ENCODE measurements at places on chromosomes 12 and 14.

DNA sequence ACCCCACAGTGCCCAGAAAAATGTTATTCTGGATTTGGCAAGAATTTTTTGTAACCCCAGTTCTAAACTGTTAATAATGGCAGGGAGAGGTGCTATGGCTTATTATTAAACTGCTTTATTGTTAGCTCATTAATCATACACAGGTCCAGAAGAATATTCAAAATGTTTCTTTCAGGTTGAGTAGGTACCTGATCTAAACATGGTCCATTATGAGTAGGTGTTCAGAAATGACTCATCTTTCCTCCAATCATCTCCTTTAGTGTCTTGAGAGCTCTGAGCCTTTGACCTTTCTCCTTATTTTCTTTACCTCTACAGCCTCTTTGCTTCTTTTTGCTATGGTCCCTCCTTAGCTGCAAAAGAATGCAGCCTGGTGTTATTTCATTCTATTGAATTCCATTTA lies 211.0 kb upstream of the GARIN6 start:
- no peak for DNase-seq

- DNase-seq = no peak
These were observed 264.9 kb downstream of the NAV3 start for GRCh38 chr12:78095623-78096022.

DNA sequence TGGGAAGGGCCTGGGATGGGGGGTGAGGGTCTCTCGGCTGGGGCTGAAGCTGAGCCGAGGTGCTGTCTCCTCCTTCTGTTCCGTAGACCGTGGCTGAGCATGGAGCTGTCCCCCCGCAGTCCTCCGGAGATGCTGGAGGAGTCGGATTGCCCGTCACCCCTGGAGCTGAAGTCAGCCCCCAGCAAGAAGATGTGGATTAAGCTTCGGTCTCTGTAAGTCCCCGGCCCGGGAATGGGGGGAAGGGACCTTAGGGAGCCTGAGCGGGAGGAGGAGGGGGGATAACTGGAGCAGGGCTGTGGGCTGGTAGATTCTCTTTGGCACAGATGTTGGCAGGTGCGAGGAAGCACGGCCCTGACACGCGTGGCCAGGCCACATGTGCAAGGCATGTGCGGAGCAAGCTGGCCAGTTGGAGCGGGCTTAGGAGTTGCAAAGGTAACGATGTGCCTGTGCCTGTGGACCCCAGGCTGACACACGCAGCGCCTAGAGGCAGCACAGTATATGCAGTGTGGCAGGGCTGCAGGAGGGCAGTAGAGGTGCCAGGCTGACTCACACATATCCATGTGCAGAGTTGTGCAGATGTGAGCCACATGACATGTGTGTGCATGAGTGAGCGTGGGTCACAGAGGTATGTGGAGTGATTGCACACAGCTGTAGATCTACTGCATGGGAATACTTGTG lies 512 bp downstream of the PDE1B start:
- no peak for DNase-seq

DNA sequence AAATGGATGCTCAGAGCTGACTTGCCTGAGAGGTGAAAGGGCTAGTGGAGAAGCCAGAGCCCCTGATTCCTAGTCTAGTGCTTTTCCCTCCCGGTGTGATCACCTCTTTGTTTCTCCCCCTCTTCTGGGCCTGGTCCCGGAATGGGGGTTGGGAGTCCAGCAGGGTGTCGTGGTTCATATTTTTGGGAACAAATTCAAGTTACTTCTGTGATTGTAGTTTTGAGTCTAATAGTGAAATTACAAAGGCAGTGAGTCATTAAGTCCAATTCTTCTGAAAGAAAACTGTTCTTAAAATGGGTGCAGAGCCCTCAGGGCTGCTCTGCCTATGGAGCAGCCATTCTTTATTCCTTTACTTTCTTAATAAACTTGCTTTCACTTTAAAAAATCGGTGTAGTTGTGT lies 7.6 kb downstream of the SUSD6 start:
- no peak for DNase-seq

DNA sequence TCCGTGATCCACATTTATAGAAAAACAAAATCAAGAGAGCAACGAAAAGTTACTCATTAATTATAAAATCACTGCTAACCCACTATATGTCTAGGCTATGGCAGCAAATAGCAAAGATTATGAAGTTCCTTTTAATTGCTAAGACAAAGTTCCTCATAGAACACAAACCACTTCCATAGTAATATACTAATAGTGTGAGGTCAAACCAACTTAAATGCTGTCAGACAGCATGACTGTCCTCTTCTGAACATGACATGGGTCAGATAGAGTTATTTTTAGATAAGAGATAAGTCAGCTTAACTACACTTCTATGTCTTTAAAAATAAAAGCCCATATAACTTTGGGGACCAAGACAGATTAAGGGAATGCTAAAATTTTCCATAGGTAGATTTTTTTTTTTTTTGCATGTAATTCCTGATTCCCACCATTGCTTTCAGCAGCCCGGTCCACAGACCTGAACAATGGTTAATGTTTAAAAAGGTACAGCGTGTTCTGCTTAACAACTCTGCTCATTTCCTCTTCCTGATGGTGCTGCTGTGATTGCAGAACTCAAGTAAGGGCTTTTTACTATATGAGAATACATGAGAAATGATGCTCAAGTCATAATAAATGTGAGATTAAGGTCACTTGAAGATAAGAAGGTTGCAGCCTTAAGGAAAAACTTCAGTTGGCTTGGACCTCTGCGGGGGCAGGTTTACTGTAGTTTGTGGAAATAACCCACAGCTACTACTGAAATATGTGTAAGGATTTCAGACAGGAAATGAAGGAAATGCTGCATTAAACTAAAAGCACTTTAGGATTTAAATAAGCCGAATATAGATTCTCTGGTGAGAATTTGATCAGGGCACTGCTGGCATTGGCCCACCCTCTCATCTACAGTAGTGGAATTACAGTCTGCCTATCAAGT lies 37.7 kb upstream of the DUSP6 start:
- DNase-seq = no peak

GRCh38 chr12:47281667-47282171 lies 202.0 kb upstream of the AMIGO2 start:
- no peak for DNase-seq

DNA sequence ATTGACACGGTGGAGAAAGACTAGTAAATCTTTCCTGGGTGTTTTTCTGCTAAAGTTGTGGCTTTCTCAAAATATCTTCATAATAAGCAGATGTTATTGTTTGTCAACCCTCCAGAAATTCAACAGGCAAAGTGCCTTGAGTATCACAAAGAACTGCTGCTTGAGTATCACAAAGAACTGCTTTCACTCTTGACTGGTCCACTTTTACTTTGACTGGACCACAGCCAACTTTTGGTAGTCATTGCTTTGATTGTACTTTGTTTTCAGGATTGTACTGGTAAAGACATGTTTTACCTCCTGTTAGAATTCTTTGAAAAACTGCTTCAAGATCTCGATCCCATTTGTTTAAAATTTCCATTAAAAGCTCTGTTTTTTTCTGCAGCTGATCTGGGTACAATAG lies 62.6 kb downstream of the PDZRN4 start:
- DNase-seq = no peak

DNA sequence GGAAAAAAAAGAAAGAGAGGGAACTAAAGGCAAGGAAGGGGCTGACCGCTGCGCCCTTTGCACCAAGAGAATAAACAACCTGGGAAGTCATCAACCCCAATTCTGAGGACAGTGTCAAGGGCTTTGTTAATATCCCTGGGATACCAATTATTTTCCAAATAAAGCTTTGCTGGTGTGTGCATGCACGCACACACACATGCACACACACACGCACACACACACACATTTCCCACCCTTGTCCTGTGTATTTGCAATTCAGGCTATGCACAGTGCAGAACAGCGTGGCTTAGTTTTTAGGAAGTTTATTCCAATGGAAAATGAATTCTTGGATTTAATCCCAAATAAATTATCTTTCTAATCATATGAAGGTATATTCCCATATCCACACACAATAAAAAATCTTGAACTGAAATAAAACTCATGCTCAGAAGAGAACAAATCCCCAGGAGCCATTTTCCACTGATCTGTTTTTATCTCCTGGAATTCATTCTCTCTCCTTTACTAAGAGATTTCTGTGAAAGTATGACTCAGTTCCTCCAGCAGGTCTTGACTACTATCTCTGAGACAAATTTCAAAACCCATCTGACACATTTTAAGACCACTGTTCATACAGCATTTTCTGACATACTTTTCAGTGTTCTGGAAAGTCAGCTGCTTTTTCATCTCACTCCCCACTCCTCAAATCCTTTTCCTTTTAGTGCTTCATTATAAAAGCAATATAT lies 334.4 kb upstream of the ATP2B1 start:
- no peak for DNase-seq

DNA sequence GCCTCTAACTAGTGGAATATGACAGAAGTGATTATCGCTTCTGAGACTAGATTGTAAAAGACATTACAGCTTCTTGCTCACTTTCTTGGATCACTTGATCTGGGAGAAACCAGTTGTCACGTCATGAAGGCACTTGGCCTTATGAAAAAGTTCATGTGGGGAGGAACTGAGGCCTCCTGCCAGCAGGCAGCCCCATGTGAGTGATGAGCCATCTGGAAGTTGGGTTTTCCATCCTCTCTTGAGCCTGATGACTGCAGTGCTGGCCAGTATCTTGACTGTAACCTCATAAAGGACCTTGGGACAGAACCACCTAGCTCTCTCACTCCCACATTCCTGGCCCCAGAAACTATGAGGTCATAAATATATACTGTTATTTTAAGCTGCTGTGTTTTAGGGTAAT lies 28.0 kb downstream of the TTLL5 start:
- no peak for DNase-seq

- no peak for DNase-seq
These were observed 10.2 kb downstream of the RCOR1 start for GRCh38 chr14:102602421-102603292.

DNA sequence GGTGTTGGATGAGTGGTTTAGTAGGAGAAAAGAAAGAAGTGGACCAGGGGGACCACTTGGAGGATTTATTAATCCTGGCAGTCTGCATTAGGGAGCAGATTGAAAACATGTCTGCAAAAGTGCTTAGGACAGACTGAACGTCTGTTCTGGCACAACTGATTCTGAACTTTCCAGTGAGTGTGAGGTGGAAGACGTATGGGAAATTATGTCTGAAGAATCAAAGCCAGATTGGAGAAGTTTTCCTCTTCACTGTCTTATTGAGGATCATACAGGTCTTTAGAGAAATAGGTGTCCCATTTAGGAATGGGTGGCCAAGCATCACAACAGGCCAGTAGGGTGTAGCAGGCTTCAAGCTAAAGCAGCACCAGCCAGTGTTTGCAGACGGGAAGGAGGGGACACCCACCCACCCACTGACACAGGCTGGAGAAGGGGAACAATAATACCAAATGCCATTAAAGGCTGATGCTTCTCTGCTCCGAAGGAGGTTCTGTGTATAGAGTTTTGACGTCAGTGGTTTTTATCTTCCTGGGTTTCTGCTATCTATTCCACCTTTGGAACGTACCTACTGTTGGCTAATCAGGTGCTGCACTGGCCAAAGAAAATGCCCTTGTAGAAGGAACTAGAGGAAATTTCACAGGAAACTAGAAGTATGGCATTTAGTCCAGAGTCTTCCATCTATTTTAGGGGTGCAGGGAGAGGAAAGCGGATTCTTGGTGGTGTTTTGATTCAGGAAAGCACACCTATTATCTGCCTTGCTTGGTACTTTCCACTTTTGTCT lies 1.8 kb downstream of the SRRM4 start:
- no peak for DNase-seq

DNA sequence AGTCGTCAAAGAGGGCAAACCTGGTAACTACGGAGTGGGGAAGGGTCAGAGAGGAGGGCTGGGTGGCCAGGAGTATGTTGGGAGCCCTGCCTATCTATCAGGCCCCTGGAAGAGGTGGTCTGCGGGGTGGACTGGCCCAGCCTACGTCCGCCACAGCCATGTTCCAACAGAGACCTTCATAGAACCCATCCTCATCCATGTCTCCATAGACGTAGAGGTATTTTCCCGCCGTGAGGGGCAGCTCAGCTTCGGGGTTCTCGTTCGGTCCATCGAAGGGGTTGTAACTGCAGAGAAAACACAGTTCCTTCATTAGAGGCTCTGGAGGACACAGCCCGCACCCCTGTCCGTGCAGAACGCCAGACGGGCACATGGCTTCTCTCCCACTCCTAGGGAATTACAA lies 107.3 kb downstream of the PIWIL1 start:
- DNase-seq = no peak

GRCh38 chr14:62307844-62308243 lies 545.6 kb downstream of the SNAPC1 start:
- no peak for DNase-seq

DNA sequence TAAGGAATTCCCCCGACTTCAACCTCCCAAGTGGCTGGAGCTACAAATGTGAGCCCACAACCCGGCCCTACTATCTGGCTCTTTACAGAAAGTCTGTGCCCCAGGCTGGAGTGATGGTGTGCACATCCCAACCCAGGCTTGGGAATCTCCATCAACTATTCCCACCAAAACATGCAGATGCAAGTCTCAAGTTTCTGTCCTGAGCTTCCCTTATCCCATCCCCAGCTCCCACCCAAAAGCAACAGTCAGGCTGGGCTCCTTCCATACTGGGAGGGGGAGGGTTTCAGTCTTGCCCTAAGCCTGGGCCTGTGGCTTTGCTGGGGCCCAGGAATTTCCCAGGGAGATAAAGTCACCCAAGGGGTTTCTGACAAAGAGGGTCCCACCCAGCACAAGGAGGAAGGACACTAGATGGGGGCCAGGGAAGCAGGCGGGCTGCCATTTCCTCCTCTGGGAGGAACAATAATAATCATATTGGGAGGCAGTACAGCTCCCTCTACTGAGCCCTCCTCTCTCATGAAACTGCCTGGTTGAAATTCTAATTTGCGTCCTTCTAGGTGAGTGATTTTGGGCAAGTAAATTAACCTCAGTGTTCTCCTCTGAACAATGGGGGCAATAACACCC lies 8.0 kb downstream of the SLC8B1 start:
- DNase-seq = no peak

GRCh38 chr12:1660304-1661187 lies 30.3 kb upstream of the ADIPOR2 start:
- DNase-seq = peak; percentile 64

- no peak for DNase-seq
These were observed 2.5 kb upstream of the ATP2B1 start for GRCh38 chr12:89710873-89711750.

- DNase-seq = peak; percentile 39
These were observed 117.7 kb downstream of the PRKCH start for GRCh38 chr14:61438860-61439765.

- no peak for DNase-seq
These were observed 51.1 kb upstream of the RPH3A start for GRCh38 chr12:112740387-112740934.

GRCh38 chr12:104536841-104537240 lies 80.1 kb downstream of the CHST11 start:
- no peak for DNase-seq

DNA sequence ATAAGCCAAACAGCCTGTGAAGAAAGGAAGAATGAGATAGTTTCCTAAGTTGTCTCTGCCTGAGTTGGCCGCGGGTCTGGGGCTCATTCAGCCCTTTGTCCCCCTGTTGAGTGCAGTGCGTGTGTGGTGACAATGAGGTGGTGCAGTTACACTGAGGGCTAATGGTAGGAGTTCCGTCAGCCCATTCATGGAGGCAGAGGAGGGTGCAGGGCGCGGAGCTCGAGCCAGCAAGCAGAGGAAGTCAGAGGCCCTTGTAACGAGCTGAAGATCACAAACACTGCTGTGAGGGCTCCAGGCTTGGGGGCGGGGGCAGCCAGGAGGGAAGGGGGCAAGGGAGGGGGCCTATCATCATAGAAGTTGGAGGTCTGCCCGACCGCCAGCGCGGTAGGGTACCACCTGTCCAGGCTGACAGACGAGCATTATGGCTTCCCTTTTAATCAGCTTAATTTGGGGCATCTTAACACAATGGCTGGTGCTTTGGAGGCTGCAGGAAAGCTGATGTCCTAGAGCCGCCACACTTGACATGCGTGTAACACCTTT lies 20.5 kb downstream of the CCND2 start:
- no peak for DNase-seq

GRCh38 chr14:94143239-94143638 lies 13.8 kb upstream of the IFI27L2 start:
- DNase-seq = no peak
